ENCODE measurements at places on chromosomes 1 and 21.

DNA sequence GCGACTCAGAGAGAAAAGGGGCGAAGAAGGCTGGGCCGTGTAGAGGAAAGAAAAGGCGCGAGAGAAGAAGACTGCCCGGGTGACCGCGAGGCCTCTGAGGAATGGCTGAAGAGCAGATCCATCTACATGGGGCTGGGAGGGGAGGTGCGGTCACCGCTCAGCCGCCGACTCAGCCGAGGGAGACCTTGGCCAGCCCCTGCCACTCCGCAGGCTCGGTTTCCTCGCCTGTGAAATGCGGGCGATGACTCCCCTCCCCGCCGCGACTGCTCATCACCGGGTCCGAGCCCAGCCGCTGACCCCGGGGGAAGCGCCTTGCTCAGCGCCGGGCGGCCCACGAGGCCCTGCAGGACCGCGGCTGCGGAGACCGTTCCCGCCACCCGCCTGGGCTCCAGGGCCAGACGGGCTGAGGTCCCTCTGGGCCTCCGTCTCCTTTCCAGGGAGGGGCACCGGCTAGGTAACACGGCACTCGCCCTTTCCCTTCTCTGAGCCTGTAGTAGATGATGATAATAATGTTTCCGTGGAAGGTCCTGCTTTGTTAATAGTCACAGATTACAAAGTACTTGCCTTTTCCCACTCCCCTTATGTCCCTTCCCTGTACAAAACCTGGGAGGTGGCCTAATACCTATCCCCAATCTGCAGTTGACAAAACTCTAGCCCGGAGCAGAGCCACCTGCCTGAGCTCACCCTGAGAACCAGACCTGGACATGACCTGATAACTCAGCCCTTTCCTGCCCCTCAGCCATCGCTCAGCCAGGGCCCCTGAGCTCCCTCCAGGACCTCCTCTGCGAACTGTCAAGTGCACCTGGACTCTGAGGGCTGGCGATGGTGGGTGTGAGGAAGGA lies 1.6 kb upstream of the BSND start:
- DNase-seq, result no peak

GRCh38 chr1:22814176-22815042 lies 103.8 kb downstream of the EPHB2 start:
- DNase-seq, result no peak

- DNase-seq, result no peak
Observed at GRCh38 chr1:8598060-8598724, 219.2 kb downstream of the RERE start.

GRCh38 chr1:162206300-162206699 lies 136.8 kb downstream of the NOS1AP start:
- DNase-seq, result no peak

DNA sequence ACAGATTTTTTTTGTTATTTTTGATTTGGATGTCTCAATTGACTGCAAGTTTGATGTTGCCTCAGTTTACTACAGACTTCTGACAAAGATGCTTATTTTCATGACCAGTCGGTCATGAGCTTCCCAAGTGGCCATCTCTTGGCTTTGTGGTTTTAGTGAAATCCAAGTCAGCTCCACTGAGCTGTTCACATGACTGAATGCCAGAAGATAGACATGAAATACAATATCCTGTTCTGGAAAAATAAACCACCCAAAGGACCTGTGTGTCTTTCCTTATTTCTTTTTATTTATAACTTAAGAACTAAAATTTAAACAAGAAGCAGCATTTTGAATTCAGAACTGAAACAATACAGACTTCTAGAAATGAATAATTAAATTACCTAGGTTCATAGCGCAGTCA lies 89.3 kb downstream of the HMCN1 start:
- DNase-seq, result no peak

DNA sequence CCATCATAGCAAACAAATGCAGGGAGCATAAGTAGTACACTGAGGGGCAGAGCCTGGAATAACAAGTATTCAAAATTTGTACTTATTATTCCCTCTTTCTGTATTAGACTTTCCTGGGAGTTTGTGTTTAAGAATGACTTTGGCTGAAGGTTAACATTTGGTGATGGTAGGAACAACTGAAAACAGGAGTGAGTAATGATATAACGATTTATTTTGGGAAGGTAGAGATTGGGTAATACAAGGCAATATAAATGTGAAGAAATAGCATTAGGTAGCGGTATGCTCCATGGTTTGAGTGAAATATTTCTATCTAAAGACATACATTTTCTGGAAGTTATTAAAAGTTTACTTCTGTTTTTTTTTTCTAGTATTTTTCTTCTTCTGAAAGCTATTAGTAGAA lies 18.5 kb upstream of the C1orf21 start:
- no peak for DNase-seq

DNA sequence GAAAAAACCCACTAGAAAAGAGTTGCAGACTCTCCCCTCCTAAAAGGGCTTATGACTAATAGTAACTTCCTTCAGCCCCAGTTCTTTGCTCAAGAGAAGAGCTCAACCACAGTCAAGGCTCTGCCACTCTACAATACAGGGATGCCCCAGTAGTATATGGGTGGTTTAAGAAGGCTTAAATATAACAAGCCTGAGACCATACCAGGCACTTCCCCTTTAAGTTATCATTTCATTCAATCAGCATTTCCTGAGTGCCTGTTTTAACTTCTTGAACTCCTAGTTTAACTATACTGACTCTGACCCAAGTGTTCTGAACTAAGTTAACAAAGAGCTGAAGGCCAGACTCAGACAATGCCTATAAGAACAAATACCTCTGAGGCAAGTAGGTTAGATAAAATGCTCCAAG lies 19.8 kb downstream of the PRPF38A start:
- DNase-seq, result no peak

DNA sequence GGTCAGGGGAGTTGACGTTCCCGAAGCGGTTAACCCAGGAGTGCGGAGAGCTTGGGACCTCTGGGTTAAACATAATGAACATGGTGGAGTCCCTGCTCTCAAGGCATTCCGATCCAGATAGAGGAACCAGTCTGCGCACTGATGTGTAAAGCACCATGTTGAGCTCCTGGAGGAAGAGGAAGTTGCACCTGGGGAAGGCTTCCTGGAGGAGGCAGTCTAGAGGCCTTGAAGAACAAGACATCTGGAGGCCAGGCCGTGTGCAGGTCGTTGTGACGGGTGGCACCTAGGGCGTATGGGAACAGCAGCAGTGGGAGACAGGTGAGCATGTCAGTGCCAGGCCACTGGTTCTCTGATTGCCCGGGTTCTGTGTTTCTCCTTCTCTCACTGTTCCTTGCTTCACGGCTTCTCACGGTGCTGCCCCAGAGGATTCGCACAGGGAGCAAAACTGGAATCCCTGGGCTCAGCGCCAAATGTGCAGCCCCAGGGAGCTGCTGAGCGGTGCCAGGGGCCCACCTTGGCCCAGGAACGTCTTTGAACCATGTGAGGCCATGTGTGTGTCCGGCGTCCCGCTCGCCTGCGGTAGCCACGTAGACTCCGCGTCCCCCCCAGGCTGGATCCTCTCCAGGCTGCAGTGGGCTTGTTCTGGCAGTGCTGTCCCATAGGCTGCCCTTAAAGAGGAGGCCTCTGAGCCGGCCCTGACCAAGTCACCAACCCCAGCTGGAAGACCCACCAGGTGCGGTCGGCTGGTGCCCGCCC lies 122.9 kb upstream of the GALNT2 start:
- no peak for DNase-seq

- DNase-seq, result no peak
Observed at GRCh38 chr1:33012165-33012564, 24.5 kb downstream of the AK2 start.

GRCh38 chr1:92957030-92957734 lies 4.1 kb downstream of the DIPK1A start:
- DNase-seq, result no peak

- peak; percentile 9 for DNase-seq
Observed at GRCh38 chr1:180269645-180270529, 39.8 kb downstream of the LHX4 start.

- no peak for DNase-seq
Observed at GRCh38 chr1:236353813-236354212, 40.3 kb upstream of the EDARADD start.

DNA sequence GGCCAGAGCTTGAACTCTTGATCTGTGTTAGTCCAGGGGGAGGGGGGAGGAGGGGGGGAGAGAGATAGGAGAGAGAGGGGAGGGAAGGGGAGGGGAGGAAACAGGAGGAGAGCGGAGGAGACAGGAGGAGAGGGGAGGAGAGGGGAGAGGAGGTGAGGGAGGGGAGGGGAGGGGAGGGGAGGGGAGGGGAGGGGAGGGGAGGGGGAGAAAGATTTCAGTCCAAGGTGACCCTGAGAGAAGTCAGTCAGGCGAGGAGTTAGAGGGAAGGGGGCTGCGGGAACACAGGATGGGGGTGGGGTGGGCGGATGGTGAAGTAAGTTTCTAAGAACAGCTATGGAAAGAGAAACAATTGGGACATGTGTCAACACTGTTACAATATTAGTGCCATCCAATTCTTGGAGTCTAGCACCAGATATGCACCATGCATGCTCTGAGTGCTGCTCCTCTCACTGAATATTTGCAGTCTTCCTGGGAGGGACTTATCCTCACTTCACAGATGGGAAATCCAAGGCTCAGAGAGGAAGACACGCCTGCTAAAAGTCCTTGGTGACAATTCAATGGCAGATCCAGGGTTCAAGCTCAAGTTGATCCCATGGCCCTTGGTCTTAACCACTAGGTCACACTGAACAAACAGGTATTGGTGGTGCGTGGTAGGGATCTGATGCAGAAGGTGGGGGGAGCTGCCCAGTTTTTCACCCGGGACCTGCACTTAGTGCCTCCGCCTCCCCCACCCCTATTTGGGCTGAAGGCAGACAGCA lies 42.5 kb upstream of the ECE1 start:
- DNase-seq, result no peak

- DNase-seq, result no peak
Observed at GRCh38 chr1:97634758-97635157, 286.1 kb downstream of the DPYD start.

DNA sequence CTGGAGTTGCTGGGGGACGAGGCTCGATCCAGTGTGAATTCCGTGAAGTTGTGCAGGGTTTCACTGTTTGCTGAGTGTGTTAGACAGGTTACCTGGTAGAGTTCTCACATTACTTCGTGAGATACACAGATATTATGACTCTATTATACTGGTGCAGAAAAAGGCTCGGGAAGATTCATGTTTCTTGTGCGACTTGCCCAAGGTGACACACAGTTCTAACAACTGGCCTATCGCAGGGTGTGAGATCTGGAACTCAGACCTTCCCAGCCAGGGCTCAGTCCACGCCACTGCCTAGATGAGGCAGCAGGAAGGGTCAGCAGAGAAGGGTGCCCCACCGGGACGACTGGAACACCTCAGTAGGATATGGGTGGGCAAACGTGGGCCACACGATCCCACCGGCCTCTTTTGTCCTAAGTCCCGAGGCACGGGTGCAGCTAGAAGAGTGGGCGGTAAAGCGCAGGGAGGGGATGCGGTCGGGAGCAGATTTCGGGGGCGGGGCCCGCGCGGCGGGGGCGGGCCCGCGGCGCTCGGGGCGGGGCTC lies 296 bp upstream of the RNPEP start:
- peak; percentile 83 for DNase-seq

GRCh38 chr1:29124366-29125236 lies 898 bp upstream of the TMEM200B start:
- peak; percentile 84 for DNase-seq

GRCh38 chr1:91557826-91558225 lies 57.2 kb downstream of the CDC7 start:
- no peak for DNase-seq

- DNase-seq, result no peak
Observed at GRCh38 chr1:65791801-65792668, 660 bp upstream of the PDE4B start.

DNA sequence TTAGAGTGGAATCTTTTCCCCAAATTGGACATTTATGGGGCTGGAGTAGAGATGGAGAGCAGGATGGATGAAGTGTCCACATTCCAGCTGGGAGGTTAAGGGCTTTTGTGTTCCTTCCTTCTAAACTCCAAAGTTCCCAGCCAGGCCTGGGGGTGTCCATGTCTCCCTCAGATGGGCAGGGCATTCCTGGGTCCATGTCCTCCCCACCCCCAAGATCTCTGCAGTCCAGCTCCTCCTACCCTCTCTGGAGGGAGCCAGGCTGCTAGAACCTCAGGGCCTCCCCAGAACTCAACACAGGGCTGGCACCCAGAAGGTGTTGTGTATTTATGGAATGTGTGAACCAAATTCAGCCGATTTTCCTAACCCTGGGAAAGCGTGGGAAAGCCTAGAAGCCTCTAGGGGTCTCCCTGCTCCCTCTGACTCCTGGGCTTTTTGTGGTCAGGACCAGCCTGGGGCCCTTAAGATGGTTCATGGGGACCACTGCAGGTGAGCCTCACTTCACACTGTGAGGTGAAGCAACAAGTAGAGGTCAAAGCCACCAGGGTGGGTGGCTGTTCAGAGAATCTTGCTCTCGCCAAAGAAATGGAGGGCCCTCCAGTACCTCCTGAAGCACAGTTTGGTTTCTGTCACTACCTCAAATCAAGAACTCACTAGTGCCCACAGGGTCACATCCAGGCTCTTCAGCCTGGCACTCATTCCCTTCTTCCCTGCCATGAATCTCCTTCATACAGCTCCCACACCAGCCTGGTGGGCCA lies 54.8 kb downstream of the GLIS1 start:
- no peak for DNase-seq

- no peak for DNase-seq
Observed at GRCh38 chr1:236472850-236473788, 50.7 kb upstream of the LGALS8 start.

GRCh38 chr1:54548389-54549044 lies 489 bp downstream of the ACOT11 start:
- DNase-seq, result no peak

DNA sequence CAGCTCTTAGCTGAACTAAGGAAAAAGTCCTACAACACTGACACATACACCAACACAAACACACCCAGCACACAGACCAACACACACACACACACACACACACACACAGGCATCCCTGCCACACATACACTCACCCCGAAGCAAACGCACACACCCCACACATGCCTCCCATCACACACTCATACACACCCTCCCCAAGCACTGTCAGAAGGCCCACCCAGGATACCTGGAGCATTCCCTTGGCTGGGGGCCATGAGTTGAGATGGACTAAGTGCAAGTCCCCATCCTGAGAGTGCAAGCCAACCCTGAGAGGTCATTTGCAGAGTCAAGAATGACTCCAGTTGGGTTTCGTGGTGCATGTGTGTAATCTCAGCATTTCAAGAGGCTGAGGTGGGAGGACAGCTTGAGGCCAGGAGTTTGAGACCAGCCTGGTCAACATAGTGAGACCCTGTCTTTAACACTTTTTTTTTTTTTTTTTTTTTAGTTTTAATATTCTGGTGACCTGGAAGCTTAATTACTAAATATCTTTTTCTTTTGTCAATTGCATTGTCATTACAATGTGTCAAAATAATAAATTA lies 117.3 kb downstream of the RHOU start:
- peak; percentile 11 for DNase-seq

DNA sequence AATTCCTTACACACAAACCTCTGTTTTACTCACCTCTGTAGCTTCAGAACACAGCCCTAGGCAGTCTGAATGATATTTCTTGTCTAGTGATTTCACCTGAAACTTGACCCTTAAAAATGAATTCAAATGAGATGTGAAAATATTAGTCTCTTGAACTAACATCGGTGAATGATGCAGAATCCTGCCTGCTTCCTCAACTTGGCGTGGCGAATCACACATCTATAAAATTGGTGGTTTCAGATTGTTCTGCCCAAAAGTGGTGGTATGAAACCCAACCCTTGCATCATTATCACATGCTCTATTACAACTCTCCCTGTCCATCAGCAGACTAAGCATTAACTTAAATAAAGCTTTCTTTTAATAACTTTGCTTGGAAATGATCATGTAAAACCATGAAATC lies 26.9 kb upstream of the C1orf21 start:
- no peak for DNase-seq

- DNase-seq, result peak; percentile 57
Observed at GRCh38 chr21:31732597-31733550, 956 bp upstream of the SCAF4 start.
